ENCODE measurements at places on chromosomes 3 and 15.
A peak's percentile ranks its signal among the peaks of the same experiment; 100 is the strongest.

DNA sequence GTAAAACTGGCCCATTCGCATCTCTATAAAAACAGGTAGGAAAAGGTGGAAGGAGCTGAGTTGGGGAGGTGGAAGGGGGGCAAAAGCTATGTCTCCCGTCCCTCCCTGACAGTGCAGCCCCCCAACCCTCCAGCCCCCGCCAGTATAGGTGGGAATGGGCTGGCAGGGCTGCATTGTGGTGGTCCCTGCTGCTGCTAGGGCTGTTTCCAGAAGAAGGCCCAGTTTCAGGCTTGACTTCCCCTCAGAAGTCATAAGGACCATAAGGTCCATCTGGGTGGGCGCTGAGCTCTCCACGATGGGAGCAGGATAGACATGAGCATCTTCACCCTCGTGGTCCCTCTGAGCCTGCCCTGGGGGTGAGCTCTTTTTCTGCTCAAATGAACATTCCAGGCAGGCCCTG lies 44.2 kb downstream of the APBA2 start:
- no peak for DNase-seq

DNA sequence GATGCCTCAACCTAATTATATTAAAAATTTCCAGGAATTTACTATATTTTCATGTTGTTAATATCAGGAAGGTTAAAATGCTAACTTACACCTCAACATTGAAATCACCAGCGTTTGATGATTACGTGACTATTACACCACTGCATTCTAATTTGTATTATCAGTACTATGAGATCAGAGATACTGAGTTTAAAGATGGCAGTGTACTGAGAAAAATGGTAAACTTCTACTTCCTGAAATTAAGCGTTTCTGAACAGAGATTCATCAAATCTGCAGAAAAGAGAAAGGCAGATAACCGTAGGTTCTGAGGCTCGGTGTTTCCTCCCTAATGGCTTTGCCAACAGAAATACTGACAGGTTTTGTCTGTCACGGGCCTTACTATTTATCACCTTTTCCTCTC lies 69.9 kb downstream of the CRTC3 start:
- DNase-seq: no peak

DNA sequence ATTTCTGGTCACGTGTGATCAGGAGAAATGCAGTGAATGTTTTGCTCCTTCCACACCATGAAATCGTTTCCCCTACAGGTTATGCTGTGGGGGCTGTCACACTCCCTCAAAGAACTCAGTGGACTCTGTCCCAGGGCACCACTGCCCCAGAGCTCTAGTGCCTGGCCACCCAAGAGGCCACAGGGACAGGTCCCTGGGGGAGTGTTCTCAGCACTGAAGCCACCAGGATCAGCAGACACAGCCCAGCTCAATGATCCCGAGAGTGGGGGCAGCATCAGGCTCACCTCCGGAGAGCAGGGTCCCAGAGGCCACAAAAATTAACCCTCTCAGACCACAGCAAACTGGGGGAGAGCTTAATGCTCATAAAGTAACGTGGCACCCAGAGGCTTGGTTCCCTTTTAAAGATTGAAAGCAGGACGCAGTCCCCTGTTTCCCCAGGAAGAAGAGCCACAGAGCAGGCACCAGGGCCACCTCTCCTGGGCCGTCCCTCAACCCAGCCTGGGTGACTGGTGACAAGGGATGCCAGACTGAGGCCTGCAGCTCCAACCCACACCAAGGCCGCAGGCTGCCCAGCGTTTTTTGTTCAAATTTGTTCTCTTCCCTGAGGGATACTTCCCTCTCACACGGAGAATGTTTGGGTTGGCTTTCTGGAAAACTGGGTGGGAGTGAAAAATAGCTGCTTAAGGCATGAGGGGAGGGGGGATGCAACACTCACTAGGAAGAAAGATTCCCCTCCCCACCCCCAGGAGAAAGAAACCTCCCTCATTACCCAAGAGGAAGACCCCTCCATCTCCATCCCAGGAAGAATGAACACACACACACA lies 123.3 kb upstream of the IGF1R start:
- no peak for DNase-seq

DNA sequence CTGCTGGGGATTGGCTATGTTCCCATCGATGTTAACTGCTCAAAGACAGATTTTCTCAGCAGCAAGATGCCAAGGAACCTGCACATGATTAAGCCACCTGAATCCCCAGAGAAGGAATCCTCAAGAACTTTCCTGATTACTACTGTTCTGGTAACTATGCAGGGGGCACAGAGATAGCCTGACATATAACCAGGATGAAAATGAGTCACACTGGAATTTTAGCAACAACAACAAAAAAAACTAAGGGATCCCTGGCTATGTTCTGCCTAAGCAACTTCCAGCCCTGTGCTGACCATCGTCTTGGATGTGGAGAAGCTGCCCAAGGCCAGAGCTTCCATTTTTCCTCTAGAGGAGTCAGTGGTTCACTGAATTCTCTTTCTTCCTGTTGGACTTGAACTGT lies 13.8 kb downstream of the RIOX2 start:
- no peak for DNase-seq

GRCh38 chr3:47950453-47951169 lies 65.6 kb downstream of the MAP4 start:
- no peak for DNase-seq

- DNase-seq: no peak
Observed at GRCh38 chr3:141952611-141953010, 76.2 kb downstream of the ATP1B3 start.

GRCh38 chr3:120752230-120752629 lies 9.7 kb downstream of the GTF2E1 start:
- no peak for DNase-seq

DNA sequence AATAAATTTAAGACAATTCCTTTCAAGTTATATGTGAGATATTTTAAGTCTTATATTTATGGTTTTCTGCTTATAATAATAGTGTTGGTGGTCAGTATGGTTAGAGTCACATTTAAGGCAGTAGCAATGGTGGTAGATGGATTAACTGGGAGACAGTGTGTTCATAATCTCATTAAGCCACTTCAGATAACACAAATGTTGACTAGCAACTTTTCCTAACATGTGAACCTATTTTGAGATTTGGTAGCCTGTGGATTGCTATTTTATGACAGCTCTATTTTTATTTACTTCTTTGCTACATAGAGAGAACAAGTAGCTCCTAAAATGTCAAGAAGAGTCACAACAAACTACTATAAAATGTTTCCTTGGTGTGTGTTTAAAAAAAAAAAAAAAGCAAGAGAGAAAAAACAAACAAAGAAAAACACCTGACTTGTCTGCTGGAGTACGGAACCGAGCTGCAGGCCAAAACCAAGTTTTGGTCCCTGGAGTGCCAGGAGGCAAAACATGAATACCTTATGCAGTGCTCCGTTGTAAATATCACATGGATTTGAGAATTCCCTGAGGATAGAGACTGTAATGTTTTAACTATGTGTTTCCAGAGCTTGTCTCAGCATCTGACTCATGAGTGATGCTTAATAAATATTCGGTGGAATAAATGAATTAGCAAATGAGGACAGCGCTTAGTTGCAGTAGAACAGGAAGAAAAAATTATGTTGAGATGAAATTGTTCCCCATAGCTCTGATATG lies 457.1 kb upstream of the ROBO2 start:
- DNase-seq: no peak

GRCh38 chr3:57893668-57894067 lies 114.6 kb upstream of the FLNB start:
- no peak for DNase-seq

- DNase-seq: no peak
Observed at GRCh38 chr3:194431554-194431953, 32.5 kb upstream of the GP5 start.

GRCh38 chr3:182979674-182980191 lies 605 bp downstream of the DCUN1D1 start:
- DNase-seq: peak; percentile 45

GRCh38 chr3:3893590-3893989 lies 94.4 kb downstream of the LRRN1 start:
- no peak for DNase-seq

DNA sequence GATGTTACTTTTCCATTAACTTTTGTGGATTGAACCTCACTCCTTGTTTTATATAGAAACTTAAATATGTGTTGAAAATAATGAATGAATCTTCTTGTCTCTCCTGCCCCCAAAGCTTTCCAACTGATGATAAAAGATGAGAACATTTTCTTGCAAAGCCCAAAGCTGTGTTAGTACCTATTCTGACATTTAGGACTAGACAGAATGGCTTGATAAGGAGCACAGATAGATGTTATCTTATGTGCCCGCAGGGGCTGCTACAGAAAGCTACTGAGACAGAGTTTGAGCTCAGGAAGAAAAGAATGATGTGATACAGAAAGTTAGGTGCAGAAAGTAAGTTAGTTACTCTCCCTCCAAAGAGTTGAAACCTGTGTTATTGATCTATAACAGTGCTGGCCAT lies 109.4 kb upstream of the ATP11B start:
- no peak for DNase-seq

- DNase-seq: no peak
Observed at GRCh38 chr15:64779630-64780029, 4.2 kb upstream of the RBPMS2 start.
